ENCODE measurements at places on chromosomes 16 and 17. TPM values are rescaled to one million over a fixed set of nuclear protein-coding genes. Genes with fewer than 3 reads are reported as not detected.

DNA sequence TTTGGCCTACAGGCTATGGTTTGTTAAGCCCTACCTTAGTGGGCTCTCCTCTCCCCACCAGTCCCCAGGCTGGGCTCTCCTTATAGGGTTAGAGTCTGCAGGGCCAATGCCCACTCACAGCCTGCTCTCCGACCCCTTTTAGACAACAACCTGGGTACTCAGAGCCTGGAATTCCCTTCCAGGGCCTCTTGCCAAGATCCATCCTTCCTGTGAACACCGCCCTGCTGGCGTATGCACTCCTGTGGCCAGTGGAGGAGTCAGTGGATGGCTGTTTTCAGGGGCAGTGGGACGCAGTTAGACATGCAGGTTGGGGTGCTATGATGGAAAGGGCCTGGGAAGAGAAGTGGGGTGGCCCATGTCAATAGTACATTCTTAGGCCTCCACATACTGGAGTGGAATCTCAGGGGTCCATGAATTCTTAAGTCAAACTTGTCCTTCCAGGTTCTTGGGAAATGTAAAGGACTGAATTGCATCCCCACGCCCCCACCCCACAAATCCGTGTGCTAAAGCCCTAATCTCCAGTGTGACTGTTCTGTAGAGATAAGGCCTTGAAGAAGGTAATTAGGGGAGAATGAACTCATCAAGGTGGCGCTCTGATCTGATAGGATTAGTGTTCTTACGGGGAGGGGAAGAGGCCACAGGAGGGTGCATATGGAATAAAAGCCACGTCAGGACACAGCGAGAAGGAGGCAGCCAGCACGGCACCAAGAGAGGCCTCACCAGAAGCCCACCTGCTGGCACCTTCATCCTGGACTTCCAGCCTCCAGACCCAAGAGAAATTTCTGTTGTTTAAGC is 81.6 kb upstream of the CACNG5 start:
- DNase-seq = no peak

DNA sequence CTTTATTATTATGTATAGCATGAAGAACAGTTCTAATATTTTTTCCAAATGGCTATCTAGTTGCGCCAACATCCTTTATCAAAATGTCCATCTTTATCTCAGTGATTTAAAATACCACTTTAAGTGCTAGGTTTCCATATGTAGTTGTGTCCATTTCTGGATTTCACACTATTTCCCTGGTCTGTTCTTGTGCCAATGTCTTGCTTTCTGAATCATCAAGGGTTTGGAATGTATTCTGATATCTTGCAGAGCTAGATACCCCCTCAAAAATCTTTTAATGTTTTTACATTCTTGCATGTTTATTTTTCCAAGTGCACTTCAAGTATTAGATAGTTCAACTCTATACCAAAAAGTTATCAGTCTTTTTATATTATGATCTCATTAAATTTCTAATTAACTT is 14.3 kb downstream of the MBTD1 start:
- DNase-seq = no peak

- peak; percentile 91 for DNase-seq
These were observed 23.1 kb downstream of the MPHOSPH6 start for GRCh38 chr16:82146957-82147356.

Gene HOXB6
- 5.2 TPM for total RNA-seq

Gene CCL14
- total RNA-seq = not detected

DNA sequence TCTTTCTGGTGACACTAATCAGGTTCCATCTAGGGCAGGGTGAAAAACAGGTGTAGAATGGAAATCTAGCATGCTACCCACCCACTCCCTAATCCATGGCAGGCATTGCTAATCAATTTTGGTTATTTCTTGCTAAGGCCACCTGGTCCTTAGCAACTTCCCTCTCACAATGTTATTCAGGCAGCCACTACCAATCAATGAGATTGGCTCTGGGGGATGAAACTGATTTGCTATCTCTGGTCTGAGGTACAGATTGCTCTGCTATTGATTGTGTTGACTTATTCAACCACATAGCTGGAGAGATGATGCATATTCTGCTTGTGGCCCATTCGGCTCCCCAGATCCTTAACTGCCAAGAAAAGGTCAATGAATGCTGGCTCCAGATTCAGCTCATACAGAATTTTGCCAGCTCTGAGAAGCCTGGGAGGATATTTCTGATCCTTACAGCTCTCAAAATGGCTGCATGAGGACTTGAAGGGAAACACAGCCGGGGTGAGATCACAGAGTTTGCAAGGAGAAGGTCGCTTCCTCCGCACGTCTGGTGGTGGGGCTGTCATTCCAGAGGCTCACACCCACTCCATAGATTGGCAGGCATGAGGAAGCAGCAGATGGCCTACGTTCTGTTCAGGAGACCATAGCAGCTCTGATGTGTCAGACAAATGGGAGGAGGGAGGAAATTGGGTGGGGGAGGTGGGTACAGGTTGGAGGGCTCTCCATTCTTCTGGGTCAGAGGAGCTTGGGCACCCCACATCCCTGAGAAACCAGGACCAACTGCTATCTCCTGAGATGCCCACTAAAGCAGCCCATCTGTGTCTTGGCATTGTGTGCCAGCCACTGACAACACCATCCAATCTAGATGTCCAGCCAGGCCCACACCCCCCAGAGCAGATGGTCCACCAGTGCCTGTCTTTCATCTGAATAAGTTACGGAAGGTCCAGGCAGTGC is 22.3 kb downstream of the SEZ6 start:
- DNase-seq = no peak

DNA sequence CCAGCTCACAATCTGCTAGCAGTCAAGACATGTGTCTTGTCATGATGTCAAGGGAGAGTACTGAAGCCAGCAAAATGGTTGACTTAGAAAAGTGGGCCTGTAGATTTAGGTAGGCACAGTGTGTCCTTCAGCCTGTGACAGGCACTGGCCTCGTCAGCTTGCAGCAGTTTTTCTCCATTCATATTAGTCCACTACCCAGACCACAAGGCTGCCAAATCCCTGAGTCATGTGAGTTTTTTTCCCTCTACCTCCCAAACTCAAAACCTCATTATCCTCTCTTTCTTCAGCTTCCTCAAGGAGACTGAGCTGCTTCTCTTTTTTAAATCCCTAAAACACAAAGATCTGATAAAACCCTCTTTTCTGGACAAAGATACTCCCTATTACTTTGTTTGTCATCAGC is 102.6 kb upstream of the HS3ST3A1 start:
- no peak for DNase-seq

GRCh38 chr17:2093349-2093748 is 38.4 kb downstream of the HIC1 start:
- no peak for DNase-seq

DNA sequence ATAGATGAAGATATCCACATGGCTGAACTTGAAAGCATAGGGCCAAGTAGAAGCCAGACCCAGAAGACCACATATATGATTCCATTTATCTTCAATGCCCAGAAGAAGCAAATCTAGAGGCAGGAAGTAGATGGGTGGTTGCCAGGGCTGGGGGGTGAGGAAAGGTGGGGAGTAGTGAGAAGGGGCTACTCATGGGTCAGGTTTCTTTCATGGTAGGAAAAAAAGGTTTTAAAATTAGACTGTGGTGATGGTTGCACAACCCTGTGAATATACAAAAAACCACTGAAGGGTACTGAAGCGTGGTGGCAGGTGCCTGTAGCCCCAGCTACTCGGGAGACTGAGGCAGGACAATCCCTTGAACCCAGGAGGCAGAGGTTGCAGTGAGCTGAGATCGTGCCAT is 5.4 kb downstream of the CD2BP2 start:
- DNase-seq = no peak

DNA sequence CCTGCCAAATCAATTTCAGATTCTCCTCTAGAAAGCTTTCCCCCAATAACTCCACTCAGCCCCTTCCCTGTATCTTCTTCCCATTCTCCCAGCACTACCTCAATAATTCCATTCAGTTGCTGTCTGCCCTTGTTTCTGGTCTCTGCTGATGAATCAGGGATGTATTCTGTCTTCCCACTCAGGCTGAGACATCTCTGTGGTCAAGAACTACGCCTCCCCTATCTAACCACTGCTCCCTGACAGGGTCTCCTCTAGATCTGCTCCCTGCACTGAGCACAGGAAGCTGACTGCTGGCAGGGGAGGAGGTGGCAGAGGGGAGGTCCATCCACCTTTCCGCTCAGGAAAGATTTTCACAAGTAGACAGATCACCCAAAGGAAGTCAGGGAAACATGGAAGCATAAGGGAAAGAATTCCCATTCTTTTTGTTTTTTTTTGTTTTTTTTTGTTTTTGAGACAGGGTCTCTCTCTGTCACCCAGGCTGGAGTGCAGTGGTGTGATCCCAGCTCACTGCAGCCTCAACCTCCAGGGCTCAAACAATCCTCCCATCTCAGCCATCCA is 16.9 kb upstream of the SP2 start:
- DNase-seq = no peak

DNA sequence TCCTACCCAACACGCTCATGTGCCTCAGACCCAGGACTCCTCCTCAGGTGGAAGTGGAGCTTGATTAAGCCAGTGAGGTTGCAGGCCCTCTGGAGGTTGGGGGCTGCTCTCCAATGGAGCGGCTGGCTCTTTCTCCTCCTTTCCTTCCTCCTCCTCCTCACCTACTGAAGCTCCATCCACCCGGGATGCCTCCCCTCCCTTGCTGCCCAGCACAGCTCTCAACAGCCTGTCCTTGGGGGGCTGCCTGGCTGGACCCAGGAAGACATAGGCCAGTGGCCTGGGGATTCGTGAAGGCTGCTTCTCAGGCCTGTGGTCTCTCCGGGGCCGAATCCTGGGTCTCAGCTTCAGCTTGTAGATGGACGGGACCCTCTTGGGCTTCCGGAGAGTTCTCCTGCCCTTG is 8.2 kb downstream of the GAS2L2 start:
- DNase-seq = no peak

Gene SCNN1G
- total RNA-seq = not detected

Gene TM4SF5
- not detected for total RNA-seq
